ENCODE measurements at places on chromosomes 7 and 10.

- DNase-seq: no peak
Observed at GRCh38 chr10:107807836-107808235, 643.3 kb upstream of the SORCS1 start.

DNA sequence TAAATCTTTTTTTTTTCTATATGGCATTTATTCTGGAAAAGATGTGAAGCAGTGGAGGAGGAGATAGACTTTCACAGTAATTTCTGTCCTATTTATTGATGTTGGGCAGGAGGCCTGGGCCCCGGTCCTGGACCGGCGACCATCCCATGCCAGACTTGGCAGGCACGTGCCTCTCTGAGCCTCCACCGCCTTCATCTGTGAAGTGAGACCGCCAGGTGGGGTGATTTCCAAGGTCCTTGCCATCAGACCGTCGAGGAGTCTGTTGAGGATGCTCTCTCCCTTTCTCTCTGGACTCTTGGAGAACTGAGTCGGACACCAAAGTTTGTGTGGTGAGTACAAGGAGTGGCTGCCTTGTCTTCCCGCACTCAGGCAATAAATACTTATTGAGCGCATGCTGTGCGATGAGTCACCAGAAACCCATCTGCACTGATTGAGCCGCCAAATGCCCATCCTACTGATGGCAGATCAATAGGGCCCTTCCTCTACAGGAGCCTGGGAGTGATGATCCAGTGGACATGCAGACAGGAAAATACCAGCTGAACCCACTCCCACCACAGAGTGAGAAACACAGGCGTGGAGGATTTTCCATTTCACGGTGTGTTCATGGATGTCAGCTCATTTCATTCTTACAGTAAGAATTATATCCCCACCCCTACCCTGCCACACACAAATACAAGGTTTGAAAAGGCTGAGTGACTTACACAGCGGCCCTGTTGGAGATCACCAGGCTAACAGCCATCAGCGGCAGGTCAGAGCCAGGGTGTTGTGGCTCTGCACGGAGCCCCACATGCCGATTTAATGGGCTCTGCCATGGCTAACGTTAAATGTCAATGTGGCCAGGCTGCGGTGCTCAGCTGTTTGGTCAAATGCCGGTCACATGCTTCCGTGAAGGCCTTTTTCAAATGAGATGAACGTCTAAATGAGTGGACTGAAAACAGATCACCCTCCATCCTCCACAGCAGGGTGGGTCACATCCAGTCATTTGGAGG, 11.5 kb upstream of the PRKAG2 start:
- DNase-seq: no peak

GRCh38 chr7:66643395-66643794, 14.7 kb downstream of the KCTD7 start:
- DNase-seq: no peak

- DNase-seq: peak; percentile 18
Observed at GRCh38 chr10:75957314-75958120, 526.1 kb downstream of the LRMDA start.

- DNase-seq: no peak
Observed at GRCh38 chr7:46738796-46739195, 817.7 kb upstream of the IGFBP3 start.

DNA sequence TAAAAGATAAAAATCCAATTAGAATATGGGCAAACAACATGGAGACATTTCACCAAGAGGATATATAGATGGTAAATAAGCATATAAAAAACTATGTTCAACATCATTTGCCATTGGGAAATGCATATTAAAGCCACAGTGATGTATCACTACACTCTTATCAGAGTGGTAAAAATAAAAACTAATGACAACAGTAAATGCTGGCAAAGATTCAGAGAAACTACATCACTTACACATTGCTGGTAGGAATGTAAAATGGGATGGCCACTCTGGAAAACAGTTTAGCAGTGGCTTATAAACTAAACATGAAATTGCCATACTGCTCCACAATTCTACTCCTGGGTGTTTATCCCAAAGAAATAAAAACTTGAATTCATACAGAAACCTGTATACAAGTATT, 59.2 kb downstream of the CROT start:
- DNase-seq: no peak

- DNase-seq: peak; percentile 40
Observed at GRCh38 chr10:1360011-1360557, 303.9 kb downstream of the WDR37 start.

DNA sequence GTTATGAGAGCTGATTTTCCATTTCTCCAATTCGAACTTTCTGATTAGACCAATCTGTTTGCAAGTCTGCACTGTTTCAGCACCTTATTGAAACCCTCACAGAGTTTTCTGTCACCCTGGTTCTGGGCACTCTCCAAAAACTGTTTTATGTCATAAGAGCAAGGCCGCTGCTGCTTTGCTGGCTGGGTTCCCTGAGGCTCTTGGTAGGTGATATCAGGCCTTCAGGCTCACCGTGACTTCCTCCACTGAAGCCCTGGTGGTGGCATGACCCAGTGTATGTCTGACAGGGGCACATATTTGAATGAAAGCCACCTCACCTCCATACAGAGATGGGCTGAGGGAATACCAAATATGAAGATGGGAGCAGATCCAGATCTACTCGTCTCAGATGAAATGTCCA, 8.3 kb downstream of the RABGEF1 start:
- no peak for DNase-seq

DNA sequence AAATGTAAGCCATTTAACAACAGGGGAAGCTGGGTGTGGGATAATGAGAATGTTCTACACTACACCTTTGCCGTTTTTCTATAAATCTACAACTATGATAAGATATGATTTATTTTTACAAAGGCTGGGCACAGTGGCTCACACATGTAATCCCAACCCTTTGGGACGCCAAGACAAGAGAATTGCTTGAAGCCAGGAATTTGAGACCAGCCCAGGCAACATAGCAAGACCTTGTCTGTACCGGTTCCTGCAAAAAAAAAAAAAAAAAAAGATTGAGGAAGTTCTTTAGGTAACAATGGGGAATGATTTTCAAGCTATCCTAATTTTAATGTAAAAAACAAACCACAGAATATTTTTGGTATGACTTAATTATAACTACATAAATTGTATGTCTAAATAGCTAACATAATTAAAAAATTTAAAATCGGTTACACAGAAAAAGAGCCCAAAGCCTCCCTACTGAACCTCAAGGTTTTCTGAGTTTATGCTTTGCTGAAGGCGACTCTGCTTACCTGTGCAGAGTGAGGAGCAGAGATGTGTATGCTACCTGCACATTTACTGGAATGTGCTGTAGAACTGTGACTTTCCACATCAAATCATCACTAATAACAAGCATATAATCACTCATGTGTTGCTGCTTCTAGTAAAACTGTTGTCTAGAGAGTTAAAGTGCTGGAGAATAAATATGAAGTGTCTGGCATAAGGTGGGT, 163.4 kb downstream of the ATE1 start:
- no peak for DNase-seq

DNA sequence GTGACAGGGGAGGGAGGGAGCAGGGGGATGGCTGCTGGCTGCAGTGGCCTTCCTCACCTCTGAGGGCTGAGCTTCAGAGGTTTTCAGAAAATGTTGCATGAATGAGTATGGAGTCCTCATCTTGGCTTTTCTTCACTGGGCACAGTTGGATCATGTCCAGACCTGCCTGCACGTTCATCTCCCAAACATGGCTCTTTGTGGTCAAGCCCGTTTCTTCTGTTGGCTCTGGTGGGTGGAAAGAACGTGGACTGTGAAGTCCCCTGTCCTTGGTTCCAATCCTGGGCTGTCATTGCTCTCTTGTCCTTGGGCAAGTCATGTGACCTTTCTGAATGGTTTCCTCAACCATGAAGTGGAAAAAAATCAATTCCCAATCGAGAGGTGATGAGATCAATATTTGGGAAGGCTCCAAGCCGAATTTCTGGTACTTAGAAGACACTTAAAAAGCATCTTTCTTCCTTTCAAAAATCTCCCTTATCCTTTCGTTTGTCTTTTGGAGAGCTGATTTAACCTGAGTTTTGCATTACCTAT, 34.5 kb downstream of the TSPAN14 start:
- no peak for DNase-seq

GRCh38 chr7:1121886-1122831, 34.2 kb downstream of the GPER1 start:
- DNase-seq: no peak

DNA sequence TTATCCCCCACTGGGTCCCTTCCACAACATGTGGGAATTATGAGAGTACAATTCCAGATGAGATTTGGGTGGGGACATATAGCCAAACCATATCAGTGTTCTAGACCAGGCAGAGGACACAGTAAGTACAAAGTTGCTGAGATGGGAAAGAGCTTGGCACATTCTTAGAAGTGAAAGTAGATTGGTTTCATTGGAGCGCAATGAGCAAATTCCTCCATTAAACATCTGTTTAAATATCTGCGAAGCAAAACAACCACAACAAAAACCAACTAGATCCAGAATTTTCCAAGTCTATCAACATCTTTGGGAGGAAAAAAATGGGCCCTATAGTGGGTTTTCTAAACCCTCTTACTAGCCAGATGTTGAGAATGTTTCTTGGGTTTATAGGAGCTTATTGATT, 80.0 kb upstream of the STEAP1B start:
- DNase-seq: no peak

DNA sequence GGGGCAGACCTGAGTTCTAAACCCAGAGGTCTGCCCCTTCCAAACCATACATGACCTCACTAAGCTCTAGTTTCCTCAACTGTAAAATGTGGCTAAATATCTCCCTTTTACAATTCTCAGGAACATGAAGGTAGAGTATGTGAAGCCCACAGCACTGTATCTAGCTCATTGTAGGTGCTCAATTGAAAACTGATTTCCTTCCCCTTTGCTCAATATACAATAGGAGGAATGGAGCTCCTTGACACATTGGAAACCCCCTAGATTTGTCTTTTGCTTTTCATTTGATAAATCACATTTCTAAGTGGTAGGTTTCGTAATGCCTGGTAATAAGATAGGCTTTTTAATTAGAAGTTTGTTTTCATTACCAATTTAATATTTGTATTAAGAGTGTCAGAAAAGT, 153.3 kb downstream of the ARID5B start:
- no peak for DNase-seq

DNA sequence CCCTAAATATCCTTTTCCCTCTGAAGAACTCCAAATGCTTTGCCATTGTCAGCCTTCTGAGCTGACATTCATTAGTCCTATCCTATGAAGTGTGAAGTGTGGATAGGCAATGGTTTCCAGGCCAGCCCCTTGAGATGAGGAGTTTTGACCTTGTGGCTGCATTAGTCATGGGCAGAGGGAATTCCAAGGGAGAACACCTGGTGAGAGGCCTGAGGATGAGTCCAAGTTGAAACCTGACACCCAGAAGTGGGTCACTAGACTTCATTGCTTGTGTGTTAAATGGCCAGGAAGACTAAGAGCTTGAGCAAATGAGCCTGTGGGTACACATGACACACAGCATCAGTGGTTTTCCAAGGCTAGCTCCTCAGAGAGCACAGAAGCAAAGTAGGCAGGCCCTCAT, 260.8 kb downstream of the SKAP2 start:
- DNase-seq: peak; percentile 22

GRCh38 chr7:57404967-57405421, 45.0 kb upstream of the ZNF716 start:
- DNase-seq: no peak

DNA sequence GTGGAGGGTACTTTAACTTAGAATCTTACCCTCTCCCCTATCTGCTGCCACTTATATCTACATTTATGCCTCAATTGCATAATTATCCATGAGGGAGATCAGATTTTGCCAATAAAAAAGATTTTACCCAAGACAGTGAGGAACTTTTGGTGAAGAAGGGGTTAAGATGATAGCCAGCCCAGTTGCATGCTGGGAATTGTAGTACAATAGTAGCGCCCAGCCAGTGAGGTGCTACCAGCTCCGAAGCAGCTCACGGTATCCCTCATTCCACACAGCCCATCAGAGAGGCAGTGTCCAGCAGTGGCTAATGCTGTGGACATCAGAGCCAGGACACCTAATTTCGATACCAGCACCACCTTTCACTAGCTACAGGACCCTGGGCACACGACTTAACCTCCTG, 5.9 kb upstream of the LGI1 start:
- no peak for DNase-seq

DNA sequence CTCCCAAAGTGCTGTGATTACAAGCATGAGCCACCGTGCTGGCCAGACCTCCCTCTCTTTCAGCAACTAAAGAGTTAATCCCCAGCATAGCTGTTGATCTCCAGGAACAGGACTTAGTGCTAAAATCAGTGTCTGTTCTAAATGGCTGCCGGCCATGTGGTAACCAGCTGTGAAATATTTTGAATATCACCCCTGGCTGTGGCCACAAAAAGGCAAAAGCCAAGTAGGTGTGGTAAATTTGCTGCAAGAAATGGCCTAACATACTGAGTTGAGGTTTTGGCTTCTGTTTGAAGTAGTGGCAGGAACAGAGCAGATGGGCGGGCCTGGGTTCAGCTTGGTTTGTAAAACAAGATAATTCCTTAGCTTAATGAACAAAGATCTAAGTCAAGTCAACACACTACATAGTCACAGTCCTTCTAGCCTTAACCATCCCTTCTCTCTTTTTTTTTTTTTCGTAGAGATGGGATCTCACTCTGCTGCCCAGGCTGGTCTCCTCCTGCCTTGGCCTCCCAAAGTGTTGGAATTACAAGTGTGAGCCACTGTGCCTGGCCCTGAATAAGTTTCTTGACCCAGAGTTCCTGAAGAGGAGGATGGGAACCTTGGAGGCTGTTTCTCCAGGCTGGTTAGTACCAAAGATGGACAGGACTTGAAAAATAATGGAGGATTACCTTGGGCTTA, 22.7 kb upstream of the AGFG2 start:
- DNase-seq: peak; percentile 99

GRCh38 chr7:155533827-155534690, 12.3 kb downstream of the CNPY1 start:
- DNase-seq: peak; percentile 3

DNA sequence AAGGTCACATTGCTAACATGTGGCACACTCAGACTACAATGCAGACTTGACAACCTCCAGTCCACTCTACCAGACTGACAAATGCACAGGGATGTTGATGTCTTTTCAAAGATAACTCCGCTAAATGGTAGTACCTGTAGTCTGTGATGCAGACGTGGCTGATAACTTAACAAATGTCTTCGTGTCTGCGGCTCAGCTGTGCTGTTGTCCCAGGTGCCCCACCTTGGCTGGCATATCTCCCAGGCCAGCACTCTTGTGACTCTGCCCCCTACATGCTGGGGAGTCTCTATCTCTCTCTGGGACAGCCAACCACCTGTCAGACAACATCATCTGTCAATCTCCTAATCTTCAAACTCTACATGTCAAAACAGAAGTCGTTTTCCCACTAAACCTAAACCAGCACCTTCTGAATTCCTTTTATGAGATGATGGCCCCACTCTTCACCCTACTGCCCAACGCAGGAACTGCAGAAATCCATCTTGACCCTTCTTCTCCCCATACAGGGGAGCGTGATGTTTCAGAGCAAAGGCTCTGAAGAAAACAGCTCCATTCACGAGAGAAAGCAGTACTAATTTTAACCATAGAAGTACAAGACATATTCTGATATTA, 156.4 kb downstream of the USP6NL start:
- DNase-seq: no peak

DNA sequence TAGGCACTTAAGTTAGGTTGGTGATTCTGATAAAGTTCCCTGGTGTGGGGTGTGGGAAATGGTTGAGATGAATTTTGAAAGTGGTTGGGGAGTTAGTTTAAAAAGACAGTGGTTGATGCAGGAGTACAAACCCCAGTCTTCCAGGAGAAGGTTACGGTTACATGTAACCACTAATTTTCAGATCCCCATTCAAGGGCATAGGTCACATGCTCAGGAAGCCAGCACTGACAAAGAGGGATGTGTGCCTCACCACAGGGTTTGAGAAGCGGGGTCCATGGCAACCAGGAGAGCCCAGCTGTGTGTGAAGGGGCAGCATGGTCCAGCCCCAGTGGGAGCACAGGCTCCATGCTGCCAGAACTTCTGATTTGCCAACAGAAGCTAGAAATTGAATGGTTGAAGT, 144.2 kb downstream of the MDFIC start:
- no peak for DNase-seq

All from fibroblast of upper back skin (primary cell).